ENCODE measurements at places on chromosomes 6 and 20. TPM values are rescaled to one million over a fixed set of nuclear protein-coding genes. Genes with fewer than 3 reads are reported as not detected.

Gene DEFB126
- total RNA-seq: not detected

Gene CLDN20
- not detected for total RNA-seq

Gene COL19A1
- 0.11 TPM for total RNA-seq

Gene PRDM13
- not detected for total RNA-seq

Gene ZFAND3
- 74.4 TPM for total RNA-seq

Gene MMS22L
- 7.2 TPM for total RNA-seq

Gene TPBG
- 10.2 TPM for total RNA-seq

Gene TMEM74B
- 0.98 TPM for total RNA-seq

Gene GRM1
- 0.07 TPM for total RNA-seq

Gene VIP
- 0.67 TPM for total RNA-seq

Gene FLRT3
- total RNA-seq: 0.43 TPM

Gene BMP7
- total RNA-seq: not detected

Gene RIPOR3
- 11.2 TPM for total RNA-seq

Gene HFE
- total RNA-seq: 14.5 TPM

Gene C6orf163
- 1.0 TPM for total RNA-seq

Gene OVOL2
- total RNA-seq: not detected

Gene ASIP
- 0.83 TPM for total RNA-seq

Gene OTOR
- total RNA-seq: not detected

Gene LTB
- 0.83 TPM for total RNA-seq

Gene CRISP2
- not detected for total RNA-seq

Gene TGM6
- not detected for total RNA-seq

Gene HLA-G
- not detected for total RNA-seq

Gene SAPCD1
- total RNA-seq: 0.46 TPM

Gene EFCAB8
- total RNA-seq: not detected

Gene SLC52A3
- 0.36 TPM for total RNA-seq

Gene DST
- total RNA-seq: 251 TPM

Gene TRIM26
- total RNA-seq: 41.9 TPM

Gene SIRPB1
- total RNA-seq: 1.2 TPM

Gene ANGPT4
- total RNA-seq: 0.06 TPM

Gene ZNF334
- total RNA-seq: 6.9 TPM

Gene FOXQ1
- total RNA-seq: not detected

Gene HAO1
- not detected for total RNA-seq

Gene EYA2
- 0.61 TPM for total RNA-seq

Measured in adrenal gland (tissue), 19 donors.